ENCODE measurements at places on chromosomes 6 and 20.

DNA sequence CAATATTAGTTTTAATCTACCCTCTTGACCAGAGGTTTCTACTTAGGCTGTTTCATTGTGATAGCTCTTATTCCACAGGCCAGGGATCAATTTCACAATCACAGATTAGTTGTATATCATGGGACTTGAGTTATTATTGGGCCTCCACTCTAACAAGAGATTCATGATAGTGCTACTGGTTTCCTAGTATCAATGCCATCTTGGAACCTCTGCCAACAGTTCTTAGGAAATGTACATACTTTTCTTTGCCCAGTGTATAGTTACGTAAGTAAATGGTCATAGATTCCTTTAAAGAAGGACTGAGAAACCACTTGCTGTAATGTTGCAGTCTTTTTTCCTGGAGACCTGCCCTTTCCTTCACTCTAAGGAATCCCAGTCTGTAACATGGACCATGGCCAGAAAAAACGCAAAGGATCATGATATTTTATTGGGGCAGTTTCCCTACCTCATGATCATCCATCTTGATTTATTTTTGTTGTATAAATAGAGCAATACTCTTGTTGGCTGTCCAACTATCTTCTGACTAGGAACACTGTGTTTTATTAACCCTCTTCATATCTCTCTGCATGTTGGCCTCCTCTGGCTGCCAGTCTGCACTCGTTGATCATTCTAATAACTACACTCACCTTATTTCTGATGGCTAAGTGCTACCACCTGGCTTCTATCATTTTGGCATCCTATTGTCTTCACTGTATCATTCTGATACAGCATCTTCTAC is 38.0 kb upstream of the VGLL2 start:
- no peak for DNase-seq

GRCh38 chr20:48531505-48531904 is 296.3 kb downstream of the PREX1 start:
- DNase-seq, result no peak

DNA sequence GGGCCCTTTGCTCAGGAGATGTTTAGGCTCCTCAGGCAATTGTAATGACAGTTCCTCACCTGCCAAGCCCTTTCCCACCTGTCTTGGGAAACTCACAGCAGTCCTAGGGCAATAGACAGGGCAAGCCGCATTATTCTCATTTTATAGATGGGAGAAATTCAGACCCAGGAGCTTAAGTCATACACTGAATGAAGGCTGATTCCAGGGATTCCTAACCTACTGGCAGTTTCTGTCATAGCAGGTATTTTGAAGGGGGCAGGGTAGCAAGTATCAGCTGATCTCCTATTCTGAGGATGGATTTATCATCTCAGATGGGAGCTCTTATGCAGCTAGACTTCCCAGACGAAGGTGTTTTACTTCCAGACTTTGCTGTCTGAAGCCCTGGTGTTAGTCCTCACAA is 61.4 kb upstream of the MYL9 start:
- DNase-seq, result no peak

DNA sequence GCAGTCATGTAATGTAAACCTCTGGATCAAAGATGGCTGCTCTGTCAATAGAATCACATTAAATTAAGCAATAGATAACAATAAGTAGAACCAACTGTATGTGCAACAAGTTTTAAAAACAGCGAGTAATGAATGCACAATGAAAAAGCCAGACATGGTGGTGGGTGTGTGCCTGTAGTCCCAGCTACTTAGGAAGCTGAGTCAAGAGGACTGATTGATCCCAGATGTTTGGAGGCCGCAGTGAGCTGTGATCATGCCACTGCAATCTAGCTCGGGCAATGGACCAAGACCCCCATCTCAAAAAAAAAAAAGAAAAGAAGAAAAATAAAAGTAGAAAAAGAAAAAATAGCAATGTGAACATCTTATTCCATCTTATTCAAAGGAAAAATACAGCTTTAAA is 558.7 kb upstream of the MMS22L start:
- DNase-seq, result no peak

GRCh38 chr6:42269553-42269952 is 51.9 kb upstream of the MRPS10 start:
- no peak for DNase-seq

DNA sequence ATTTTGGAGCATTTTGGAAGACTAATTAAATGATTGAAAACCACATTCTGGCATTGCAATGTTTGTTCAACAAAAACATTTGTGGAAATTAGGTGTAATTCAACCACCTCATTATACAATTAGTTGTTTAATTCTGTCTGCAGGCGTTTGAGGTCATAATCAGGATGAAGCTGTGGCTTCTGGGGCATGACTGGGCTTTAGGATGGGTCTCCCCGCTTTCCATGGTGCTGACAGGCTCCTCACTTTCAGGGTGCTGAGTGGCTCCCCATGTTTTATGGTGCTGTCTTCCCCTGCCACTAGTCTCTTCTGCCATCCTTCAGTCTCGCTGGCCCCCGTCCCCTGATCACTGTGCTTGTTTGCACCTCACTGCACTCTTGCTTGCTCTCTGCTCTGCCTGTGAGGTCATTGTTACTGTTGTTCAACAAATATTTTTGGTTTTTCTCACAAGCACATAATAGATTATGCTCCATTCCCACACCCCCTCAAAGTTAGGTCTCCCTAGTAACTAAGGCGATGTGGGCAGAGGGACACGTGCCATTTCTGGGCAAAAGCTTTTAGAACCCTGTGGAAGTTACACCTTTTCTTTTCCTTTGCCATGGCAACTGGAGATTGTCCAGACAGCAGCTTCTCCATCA is 25.4 kb upstream of the ZNF831 start:
- no peak for DNase-seq

DNA sequence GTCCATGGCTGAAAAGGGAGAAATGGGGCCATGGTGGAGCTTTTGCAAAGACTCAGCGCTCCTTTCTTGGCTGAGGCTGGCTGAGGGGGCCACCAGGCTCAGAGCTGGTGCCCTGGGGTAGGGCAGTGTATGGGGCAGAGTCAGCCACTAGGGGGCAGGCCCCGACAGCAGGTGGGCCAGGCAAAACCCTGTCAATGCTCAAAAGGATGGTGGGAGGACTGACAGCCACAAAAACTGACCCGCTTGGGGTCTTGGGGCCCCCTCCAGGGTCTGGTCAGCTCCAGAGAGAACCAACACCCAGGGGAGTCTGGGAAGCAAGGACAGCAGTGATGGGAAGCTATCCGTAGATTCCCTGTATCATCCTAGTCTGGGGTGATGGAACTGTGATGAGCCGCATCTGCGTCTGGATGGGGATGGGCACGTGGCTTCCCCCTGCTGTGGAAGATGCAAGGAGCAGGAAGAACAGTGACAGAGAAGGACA is 306.9 kb downstream of the DHX35 start:
- DNase-seq, result peak; percentile 49

- DNase-seq, result no peak
Observed at GRCh38 chr6:11852061-11852651, 73.6 kb upstream of the ADTRP start.

DNA sequence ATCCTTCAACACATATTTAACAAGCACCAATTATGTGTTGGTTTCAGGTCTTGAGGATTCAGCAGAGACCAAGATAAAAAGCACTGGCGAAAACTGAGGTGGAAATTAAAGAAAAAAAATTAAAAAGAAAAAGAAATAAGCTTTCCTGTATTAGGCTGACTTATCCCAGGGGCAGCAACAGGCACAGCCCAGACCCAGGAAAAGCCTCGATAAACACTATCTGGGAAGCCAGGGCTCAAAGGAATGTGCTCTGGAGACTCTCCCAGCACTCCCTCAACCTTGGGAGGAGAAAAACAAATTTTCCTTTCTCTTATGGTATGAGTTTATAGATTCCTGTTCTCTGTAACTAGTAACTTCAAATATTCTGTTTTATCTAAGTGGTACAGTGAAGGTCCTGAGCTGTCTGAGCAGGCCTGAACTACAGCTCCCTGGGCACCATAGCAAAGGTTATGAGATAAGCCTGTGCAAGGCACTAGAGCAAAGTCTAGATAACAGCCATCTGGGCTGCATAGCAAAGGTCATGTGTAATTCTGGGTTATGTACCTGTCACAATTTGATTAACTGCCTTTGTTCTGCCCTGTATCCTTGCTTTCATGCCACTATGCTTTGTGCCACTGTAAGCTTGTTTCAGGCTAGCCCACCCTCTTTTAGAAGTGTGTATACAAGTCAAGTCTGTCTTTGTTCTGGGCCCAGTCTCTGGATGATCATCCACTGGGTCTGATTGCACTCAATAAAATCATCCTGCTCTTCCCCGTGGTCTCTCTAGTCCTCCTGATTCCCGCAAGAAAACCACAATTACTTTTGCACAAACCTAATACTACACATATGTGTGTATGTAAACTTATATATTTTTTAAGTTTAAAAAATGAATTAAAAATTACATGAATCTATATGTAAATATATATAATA is 54.0 kb downstream of the IL22RA2 start:
- no peak for DNase-seq

DNA sequence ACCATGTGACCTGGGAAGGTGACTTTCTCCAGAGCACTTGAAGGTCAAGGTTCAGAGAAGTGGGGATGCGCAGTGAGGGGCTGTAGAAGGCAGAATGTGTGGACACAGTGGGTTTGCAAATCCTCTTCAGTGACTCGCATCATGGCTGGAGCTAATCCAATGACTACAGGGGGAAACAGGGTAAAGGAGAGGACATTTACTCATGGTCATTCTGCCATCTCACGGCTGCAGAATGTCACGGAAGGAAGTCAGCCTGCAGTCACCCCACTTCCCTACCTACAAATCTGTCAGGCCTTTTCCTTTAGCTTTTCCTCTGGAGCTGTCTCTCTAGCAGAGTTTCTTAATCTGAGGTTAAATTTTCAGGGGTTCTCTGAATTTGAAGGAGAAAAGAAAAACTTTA is 337.6 kb downstream of the CDC5L start:
- no peak for DNase-seq

DNA sequence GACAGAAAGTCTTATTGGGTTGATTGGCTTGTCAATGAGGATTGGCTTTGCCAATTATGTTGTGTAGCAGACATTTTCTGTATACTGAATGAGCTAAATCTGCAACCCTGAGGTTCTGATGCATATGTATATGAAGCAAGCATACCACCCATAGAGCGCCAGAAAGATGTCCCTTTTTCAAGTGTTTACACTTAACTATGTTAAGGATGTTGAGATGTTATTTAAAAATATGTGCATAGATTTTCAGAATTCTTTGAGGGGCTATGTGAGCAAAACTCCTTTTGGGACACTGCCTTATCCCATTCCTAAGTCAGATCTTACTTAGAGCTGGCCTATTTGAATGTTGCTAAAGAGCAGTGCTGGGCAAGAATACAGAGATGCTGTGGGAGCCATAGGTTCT is 1.9 kb downstream of the AIG1 start:
- no peak for DNase-seq

- peak; percentile 97 for DNase-seq
Observed at GRCh38 chr20:327186-328026, 2.1 kb downstream of the SOX12 start.

Measured in left lung (tissue), 14 donors.